8988T (cell line): ENCODE measurements at places on chromosomes 2 and 18.

DNA sequence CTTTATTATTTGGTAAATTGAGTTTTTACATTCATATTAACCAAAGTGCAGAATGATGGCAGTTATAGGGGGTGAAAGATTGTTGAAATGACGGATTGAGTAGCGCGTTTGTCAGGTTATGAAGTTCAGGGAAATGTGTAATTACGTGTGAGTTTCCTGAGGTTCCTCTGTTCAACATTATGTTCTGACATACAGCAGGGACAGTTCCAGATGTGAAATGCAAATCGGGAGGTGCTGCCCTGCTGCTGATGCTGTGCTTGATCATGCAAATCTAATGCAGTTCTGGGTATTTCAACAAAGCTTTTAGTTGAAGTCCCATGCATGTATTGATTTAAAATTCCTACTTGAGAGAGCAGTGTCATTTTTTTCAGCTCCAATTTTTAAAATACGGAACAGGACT, 57.9 kb downstream of the CDH7 start:
- no peak for DNase-seq

DNA sequence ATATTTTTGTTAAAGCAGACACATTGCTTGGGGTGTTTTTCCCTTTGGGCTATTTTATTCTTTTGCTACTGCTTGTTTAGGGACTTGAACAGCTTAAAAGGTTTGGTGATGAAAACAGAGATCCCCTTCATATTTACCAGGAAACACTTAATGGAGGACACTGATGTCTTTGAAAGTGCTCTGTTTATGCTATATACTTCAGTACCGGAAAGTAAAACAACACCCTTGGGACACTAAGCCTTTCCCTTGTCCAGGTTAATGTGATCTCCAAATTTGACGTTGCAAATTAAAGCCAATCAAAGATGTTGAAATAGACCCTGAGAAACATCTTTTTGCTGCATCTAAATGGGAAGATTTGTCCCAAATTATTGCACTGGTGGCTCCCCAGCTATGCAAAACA, 564.6 kb upstream of the PKDCC start:
- DNase-seq: no peak

- no peak for DNase-seq
These were observed 24.3 kb downstream of the WDSUB1 start for GRCh38 chr2:159262226-159262625.

- DNase-seq: no peak
These were observed 29.7 kb upstream of the IL1B start for GRCh38 chr2:112866128-112866835.

DNA sequence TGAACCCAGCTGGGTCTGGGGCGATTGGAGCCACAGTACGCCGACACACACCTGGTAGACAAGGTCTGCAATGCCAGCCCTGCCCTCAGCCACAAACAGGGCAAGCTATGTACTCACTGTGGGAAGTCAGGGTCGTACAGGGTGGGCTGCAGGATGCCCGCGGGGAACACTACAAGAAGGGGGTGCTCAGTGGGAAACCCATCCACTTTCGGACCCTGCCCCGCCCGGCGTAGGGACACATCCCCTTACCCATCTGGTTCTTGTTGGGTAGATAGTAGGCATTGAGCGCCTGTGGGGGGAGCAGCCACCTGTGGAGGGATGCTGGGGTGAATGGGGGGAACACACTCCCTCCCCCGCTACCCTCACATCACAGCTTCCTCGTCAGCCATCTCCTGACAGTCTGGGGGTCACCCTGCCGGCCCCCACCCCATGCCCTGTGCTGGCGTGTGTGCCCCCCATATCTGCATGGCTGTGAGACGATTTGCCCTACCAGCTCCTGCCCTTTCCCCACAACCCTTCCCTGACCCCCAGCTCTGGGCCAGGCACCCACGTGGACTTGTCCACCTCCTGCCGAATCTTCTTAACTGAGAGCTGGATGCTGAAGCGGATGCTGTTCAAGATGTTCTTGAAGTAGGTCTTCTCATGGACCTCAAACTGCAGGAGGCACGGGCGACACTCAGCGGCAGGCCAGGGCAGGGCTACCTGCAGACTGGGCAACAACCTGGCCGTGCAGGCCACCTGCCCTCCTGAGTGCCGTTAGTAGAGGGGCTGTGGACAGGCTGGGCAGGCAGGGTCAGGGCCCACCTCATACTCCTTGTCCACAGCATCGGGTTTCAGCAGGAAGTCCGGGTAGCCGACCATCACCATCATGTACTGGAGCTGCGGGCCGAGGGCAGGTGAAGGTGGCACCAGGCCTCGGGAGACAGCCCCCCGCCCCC, 5.1 kb downstream of the ECEL1 start:
- DNase-seq: peak; percentile 11

- DNase-seq: no peak
These were observed 38.1 kb upstream of the MMADHC start for GRCh38 chr2:149625671-149626070.

- DNase-seq: no peak
These were observed 555.5 kb upstream of the LRRTM4 start for GRCh38 chr2:78077633-78078032.

GRCh38 chr18:47520263-47520662, 268.8 kb upstream of the SKOR2 start:
- DNase-seq: no peak

DNA sequence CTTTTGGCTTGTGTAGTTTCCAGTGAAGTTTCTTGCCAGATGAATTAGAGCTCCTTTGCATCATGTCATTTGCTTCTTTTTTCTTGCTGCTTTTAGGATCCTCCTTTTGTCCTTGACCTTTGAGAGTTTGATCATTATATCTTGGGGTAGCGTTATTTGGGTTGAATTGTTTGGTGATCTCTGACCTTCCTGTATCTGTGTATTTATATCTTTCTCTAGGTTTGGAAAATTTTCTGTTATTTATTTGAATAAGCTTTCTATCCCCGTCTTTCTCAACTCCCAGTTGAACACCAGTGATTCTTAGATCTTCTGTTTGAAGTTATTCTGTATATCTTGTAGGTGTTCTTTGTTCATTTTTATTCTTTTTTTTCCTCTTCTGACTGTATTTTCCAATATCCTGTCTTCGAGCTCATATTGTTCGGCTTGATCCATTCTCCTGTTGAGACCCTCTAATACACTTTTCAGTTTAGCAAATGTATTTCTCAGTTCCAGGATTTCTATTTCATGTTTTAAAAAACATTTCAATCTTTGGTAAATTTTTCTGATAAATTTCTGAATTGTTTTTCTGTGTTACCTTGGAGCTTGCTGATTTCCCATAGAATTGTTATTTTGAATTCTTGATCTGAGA, 20.8 kb downstream of the GALNT1 start:
- DNase-seq: no peak

DNA sequence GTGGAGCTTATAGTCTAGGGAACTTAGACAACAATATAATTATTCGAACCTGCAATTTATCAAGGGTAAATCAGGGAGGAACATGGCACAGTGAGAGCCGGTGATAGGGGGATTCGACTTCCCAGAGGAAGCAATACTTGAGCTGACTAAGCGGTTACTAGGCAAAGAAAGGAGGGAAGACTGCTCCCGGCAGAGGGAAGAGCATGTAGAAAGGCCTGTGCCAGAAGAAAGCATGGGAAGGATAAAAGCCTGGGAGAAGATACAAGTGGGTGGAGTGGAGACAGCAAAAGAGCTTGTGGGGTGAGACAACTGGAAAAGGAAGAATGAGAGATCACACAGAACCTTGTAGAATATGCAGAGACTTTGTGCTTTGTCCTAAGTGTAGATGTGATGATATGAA, 93.3 kb downstream of the MARCHF4 start:
- no peak for DNase-seq

- no peak for DNase-seq
These were observed 14.1 kb downstream of the TLK1 start for GRCh38 chr2:171146633-171147032.

DNA sequence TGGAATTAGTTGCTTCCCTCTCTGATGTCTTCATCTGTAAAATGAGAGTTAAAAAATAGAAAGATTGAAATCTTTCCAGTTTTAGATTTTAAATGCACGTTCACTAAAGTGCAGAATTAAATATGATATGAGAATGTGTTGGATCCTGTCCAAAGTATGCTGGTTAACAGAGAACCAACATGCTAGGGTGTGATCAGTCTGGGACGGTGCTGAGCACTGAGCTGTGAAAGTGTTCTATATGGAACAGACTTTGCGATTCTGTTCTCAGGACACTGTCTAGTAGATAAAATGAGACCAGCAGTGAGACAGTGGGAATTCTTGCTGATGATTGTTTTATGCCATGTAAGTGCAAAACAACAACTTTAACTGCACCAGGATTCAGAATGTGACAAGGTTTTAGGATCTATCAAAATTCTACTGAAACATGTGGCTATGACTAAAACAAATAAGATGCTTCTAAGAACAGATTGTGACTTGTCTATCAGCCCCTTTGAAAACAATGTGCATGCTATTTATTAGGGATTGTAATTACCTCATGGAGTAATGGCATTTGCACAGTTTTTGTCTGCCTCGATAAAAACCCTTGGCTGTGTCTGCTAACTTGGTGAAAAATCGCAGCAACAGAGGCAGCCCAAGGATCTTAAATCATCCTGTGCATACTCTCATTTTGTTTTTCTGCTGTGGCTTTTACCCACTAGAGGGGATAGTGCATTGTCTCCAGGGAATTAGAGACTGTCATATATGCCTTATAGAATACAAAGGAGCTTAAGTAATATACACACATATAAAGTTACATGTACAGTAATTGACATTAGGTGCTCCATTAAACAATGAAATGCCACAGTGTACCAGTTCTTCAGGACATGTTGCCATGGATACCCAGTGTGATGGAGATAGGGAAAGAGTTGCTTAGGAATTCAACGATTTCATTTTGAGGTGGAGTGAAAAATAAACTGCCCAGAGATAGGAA, 55.1 kb downstream of the MAP3K20 start:
- no peak for DNase-seq

GRCh38 chr2:216081012-216081411, 597 bp downstream of the PECR start:
- DNase-seq: no peak

- DNase-seq: no peak
These were observed 32.4 kb upstream of the RBBP8 start for GRCh38 chr18:22900558-22901238.

GRCh38 chr2:217382794-217383193, 522.9 kb upstream of the TNP1 start:
- no peak for DNase-seq

DNA sequence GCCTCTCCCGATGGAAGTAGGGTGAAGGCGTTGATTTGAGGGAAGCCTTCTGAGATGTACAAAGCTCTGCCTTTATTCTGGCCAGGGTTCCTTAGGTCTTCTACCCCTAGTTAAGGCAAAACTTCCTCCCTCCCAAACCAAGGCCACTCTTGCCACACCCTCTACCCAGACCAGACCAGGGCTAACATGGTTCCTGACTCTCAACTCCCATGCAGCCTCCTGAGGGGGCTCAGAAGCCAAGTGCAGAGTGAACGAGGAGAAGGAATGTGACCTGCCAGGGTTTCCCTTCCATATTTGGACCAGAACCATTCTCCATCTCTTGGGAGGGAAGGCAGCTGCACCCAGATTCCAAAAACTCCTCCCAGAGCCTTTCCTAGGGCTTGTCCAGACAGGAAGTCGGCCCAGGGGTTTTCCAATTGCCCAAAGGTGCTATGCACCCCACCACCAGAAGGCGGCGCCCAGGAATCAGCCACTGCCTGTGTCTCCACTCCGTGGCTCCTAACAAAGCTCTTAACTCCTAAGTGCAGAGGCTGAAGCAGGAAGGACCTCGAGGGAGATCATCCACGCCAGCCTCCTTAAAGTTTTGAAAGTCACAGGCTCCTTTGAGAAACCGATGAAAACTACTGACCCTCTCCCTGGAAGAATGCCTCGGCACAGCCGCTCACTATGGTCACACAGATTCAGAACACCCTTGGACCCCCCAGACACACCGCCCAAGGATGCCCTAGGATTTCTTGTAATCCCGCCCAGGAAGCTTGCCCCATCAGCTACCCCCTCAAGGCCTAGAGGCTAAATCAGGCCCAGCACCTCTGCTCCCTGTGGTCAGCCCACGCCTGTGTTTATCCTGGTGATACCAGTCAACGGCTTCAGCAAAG, 157.8 kb downstream of the SMAD2 start:
- DNase-seq: no peak

- no peak for DNase-seq
These were observed 250.5 kb downstream of the HDAC4 start for GRCh38 chr2:239150125-239151011.

GRCh38 chr2:102494570-102494969, 21.5 kb downstream of the SLC9A4 start:
- no peak for DNase-seq

DNA sequence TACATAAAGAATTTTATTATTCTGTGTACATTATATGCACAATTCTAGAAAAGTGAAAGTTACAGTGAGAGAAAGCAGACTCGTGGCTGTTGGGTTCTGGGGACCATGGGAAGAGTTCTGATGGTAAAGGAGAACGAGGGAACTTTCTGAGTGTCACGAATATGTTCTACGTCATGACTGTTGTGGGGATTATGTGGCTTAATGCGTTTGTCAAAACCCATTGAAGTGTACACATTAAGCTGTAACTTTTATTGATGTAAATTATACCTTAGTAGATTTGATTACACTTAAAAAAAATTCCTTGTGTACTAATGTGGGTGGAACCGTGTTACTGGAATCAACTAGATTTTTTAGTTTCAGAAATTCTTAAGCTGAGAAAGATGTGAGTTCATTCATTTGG, 426.1 kb downstream of the DSC3 start:
- DNase-seq: no peak

DNA sequence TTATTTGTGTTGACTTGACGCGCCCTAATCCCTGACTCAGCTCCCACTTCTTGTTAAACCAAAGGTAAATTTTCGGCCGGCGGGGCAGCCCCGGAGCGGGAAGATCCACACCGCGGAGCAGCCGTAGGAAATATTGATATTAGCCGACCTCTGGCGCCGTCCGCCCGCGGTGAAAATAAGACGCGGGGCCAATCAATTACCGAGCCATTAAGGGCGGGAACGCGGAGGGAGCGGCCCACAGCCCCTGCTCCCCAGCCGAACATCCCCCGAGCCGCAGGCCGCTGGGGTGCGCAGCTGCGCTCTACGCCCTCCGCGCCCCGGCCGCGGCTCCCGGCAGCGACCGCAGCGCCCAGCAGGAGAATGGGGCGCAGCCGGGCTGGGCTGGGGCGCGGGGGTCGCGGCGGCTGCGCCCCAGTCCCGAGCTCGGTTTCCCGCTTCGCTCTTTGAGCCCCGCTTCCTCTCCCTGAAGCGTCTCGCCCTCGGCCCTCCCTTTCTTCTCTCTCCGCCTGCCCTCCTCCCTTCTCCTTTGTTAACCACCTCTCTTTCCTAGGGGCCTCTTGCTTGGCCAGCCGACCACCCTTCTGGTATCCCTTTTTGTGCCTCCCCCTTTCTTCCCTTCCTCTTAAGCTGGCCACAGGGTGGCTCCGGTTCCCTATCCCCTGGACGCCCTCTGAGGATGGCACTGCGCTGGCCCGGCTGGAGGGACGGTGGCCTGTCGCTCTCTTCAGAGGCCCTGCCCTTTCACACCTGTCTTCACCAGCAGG, 40.9 kb downstream of the CELF4 start:
- no peak for DNase-seq

DNA sequence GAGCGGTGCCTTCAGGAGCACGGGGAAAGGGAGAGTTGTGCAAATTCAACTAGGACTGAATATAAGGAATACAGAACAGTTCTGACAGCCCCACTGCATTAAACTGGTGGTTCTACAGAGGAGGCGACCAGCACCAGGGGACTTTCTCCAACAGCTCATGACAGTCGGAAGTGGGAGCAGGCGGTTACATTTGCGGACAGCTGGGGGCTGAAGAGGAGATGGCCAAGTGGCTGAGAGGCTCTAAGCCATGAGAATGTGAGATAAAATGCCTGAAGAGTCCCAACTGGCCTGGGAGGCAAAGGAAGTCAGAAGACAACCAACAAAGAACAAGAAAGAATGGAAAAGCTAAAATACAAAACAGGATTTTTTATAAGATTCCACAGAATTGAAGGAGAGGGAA, 141.3 kb downstream of the L3MBTL4 start:
- no peak for DNase-seq
